ENCODE measurements at places on chromosomes 12 and 14. TPM values are rescaled to one million over a fixed set of nuclear protein-coding genes. Genes with fewer than 3 reads are reported as not detected.

The SIX4 gene
- total RNA-seq: 11.7 TPM

The ATP5F1B gene
- 399 TPM for total RNA-seq

The PLEKHH1 gene
- total RNA-seq: 11.5 TPM

The DLK1 gene
- total RNA-seq: not detected

The KIF5A gene
- 1.2 TPM for total RNA-seq

The HIGD1C gene
- not detected for total RNA-seq

The CNTN1 gene
- 0.27 TPM for total RNA-seq

The SRGAP1 gene
- total RNA-seq: 28.9 TPM

The SLC8A3 gene
- not detected for total RNA-seq

The OTOGL gene
- total RNA-seq: 0.14 TPM

The NGB gene
- not detected for total RNA-seq

The CELA1 gene
- total RNA-seq: not detected

The LRP1-AS gene
- not detected for total RNA-seq

The TBC1D30 gene
- total RNA-seq: 3.7 TPM

The LGMN gene
- 70.0 TPM for total RNA-seq

The ACSS3 gene
- total RNA-seq: 5.5 TPM

Data from kidney epithelial cell (primary cell).